C1 segment of cervical spinal cord (tissue), 14 donors: ENCODE measurements at places on chromosomes 1 and 21.

DNA sequence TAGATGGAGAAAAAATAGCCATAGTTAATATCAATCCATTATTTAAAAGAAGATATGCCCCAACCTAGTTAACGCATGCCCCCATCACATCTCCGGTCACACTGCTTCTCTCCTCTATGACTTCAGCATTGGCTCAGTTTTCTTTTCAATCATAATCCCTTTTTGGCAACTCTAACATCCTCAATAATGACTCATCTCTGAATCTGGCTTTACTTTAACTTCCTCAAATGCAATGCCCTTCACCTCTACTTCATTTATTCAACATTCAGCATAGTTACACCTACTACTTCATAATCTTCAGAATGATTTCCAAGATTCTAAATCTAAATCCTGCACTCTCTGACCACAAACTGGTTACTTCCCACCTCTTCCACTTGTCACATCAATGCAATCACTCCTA is 417.3 kb downstream of the USH2A start:
- no peak for DNase-seq

GRCh38 chr1:67831850-67832513 is 1.3 kb downstream of the GNG12 start:
- DNase-seq: peak; percentile 31

- no peak for DNase-seq
Measured at GRCh38 chr1:151829352-151830046, 2.1 kb downstream of the RORC start.

DNA sequence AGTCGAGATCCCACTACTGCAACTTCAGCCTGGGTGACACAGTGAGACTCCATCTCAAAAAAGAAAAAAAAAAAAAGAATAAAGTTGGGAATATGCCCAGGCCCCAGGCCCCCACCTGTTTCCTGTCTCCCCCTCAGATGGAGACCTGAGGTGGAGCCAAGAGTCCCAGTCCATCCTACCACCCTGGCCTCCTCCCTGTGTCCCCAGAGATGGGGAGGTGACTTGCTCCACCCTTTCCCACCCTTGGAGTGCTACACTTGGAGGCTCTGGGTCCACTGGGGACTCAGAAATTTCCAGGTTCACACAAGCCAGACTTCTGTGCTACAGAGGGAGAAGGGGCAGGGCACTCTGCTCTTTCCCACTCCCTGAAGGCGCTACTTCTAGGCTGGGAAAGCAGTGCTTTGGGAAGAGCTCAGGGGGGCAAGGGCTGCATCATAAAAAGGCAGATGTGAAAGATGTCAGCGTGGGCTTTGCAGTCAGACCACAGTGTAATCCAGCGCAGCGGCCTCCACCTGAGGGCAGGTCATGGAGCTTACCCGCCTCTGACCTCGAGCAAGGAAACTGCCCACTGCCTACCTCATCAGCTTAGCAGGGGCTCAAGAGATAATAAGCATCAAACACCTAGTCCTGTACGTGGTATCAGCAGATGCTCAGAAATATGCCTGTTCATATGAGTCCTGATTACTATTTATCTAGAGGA is 13.4 kb downstream of the TMEM63A start:
- DNase-seq: no peak

DNA sequence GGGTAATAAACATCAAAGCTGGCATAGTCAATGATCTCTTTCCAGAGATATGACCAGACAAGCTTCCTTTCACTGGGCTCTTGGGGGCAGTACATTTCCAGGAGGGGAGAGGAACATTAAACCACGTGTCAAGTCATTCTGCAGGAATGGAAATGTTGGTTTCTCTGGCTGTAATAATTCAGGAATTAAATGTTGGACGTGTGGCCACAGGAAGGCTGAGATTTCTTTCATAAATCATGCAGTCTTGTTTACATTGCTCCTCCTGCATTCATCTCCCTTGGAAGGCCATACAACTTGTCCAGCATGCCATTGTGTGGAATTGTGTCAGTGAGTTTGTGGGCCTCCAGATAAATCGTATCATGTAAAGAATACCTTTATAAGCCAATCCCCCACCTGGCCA is 259.2 kb downstream of the ADGRL2 start:
- DNase-seq: no peak

DNA sequence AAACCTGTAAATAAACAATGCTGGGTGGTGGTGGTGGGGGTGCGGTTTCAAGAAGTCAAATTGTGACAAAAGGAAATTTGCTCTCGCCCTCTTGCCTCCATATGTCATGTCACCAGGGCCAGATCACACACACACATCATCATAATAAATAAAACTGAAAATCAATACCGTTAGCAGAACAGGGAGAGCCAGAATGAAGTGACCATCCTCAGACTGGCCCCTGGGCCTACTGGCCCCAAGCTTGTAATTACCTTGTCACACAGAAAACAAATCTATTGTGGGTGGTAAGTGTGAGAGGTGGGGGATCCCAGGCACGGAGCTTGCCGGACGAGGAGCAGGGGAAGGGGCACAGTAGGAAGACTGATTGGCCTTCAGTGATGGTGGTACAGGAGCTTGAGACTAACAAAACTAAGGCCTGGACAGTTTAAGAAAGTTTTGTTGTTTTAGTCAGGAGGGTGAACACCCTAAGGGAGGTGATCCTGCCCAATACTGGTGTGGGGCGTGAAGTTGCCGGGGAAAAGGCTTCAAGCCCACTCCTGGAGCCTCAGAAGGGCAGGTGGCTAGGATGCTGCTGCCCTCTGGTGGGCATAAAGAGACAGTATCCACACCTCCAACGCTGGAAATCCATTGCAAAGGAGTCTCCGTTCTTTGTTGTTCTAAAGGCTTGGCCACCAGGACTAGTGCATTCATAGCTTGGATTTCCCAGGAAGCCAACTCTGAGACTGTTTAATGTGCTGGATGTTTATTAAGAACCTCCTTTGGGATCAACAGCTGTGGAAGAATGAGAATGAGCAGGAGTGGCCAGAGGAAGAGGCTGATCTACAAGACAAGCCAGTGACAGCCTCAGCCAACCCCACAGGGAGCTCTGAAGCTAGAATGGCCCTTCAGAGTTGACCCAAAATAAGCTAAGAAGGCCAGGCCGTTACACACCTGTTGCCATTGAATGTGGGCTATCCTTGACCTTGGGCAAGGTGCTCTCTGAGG is 8.1 kb upstream of the C1orf216 start:
- DNase-seq: peak; percentile 19

GRCh38 chr1:100076744-100077143 is 56.0 kb downstream of the SASS6 start:
- no peak for DNase-seq

DNA sequence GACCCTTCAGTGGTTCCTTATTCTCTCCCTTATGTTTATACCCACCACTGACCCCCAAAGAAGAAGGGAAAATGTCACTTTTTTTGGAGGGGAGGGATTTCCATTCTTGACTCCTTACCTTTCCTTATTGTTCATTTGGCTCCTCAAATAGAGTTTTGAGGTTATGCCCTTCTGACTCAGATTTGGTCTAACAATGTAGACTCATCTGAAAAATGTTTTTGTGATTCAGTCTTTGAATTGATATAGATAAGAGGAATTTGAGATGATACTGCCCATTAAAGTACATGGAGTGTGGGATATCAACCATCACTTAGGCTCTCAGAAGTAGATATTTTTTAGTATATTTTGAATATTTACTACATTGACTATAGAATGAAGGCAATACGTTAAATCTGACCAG is 16.1 kb downstream of the USP1 start:
- no peak for DNase-seq

GRCh38 chr1:178273707-178274410 is 180.0 kb downstream of the RASAL2 start:
- no peak for DNase-seq

- no peak for DNase-seq
Measured at GRCh38 chr1:209890641-209891330, 47.2 kb upstream of the SYT14 start.

DNA sequence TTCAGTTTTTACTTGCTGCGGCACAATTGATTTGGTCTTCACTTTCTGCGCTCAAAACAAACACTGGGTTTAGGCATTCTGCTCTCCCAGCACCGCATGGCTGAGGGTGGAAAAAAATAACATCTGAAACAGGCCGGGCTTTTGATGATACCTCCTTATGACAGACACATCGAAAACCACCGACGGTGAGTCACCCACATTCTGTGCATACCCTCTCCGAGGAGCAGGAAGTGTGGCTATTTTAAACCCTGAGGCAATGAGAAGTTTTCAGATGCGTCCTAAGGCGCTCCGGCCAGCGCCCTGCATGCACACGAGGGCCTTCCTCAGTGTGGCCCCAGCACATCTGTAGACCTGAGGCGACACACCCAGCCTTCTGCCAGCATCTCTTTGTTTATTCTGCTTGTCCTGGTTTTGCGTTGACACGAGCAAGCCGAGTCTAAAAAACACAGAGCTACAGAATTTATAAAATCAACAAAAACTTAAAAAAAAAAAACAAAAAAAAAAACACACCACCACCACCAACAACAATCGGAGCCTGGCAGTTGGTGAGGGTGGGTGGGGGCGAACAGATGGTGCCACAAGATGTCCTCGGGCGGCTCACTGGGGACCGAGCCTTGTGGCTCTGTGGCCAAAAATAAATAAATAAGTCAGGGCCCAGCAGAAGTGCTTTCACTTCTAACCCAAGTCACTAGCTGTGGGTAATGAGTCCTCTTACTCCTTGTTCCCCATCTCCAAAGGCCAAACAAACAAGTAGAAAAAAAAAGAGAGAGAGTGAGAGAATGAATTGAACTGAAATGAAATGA is 162.6 kb upstream of the IRF2BP2 start:
- no peak for DNase-seq

GRCh38 chr1:65084066-65084465 is 63.9 kb upstream of the AK4 start:
- no peak for DNase-seq

DNA sequence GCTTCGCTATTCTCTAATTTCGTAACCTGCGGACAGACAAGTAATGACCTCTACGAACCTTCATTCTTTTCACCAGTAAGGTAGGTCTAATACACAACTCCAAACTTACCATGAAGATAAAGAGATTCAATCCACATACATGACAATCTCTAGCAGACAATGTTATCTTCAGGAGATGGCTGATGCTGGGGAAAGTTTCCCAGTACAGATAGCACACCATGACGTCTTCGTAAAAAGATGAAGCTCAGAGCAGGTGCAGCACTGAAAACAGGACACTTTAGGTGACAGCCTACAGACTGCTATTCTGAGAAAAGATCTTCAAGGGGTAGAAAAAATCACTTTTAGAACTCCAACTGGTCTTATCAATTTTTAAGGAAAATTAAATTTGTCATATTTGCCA is 41.3 kb downstream of the ZNF281 start:
- no peak for DNase-seq
